SHP77 treated with DMSO at 0.1 percent for 48 hours (cell line): ENCODE measurements at places on chromosomes 12 and 14.
A peak's percentile ranks its signal among the peaks of the same experiment; 100 is the strongest.

- DNase-seq = no peak
These were observed 52.0 kb downstream of the NAV3 start for GRCh38 chr12:77882709-77883108.

- DNase-seq = peak; percentile 66
These were observed 111.9 kb downstream of the LRFN5 start for GRCh38 chr14:41718477-41719166.

GRCh38 chr12:120639771-120640721, at the start of gene CABP1:
TSS of gene CABP1 (plus strand) at chr12:120640626. CDS start at chr12:120640686, 60 bp downstream.
- no peak for DNase-seq

DNA sequence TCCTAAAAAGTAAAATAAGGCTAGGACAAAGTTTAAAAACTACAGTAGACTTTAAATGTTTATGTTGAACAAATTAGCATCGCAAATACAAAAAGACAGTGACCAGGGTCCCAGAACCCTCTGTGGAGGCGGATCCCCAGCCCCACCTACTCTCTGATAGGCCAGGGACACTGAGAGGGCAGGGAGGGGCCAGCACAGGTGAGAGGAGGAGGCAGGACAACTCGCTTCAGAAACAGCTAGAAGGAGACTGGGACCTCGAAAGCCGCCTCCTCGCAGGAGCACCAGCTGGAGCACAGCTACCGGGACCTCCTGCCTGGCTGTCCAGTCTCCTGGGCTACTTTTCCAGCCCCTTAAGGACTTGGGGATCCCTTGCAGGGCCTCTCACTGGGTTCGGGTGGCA, 992 bp downstream of the DNAH10 start:
- DNase-seq = no peak

DNA sequence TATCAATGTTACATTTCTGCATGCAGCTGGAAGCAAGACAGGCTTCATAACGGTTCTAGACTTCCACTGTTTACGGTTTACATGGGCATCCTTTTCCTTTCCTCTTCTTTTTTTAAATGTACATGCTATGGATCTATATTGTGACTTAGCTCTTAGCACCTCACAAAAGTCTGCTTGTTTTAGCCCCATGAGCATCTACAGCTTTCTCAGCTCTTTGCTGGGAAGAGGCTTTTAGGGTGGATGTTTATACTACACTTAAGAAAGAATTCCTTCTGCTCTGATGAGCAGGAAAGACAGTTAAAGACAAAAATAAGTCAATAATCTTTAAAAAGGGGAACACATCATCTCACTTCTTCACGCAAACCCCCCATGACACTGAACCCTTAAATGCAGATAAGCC, 51.4 kb downstream of the KICS2 start:
- no peak for DNase-seq

DNA sequence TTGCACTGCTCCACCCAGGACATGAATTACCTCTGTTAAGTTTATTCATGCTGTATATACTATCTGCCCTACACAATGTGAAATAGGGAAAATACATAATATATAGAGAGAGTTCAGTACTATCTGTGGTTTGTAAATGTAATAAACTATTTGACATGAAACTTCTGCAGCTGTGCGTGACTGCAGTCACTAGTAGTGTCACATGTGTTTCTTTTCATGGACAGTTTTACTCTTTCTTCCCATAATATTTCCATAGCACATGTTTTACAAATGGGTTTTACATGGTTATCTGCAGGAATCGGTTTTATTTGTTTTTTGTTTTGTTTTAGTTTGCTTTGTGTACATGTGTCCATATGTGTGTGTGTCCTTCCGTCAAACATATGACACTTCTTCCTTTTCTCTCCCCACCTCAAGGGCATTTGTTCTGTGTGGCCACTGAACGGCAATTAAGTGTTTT, 1644.1 kb upstream of the FLRT2 start:
- DNase-seq = no peak

DNA sequence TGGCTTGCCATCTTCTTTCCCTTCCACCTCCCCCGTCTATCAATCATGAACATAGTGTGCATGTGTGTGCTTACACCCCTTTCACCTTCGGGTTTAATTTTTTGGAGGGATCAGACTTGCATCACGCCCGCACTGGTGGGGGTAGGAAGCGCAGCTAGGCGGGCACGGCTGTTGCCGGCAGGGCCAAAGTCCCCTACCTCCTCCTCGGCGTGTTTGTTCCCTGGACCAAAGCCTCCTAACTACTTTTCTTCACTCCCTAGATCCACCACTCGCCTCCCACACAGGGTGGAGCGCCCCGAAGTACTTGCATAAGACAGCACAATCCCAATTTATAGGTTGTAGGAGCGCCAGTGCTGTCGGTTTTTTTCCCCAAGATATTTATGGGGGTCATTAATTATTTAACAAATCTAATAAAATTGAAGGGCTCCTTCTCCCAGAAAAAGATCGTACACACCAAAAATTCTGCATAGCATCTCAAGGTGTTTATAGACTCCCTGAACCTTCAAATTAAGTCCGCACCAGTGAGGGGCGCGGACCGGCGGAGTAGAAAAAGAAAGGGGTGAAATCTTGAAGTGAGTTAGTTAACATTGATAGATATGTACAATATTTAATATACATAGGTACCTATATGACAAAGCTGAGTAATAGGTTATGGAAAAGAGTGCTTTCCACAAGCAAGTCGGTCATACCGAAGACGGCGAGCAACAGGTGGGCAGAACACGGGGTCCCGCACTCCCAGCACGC, 717 bp downstream of the PKP2 start:
- DNase-seq = no peak

DNA sequence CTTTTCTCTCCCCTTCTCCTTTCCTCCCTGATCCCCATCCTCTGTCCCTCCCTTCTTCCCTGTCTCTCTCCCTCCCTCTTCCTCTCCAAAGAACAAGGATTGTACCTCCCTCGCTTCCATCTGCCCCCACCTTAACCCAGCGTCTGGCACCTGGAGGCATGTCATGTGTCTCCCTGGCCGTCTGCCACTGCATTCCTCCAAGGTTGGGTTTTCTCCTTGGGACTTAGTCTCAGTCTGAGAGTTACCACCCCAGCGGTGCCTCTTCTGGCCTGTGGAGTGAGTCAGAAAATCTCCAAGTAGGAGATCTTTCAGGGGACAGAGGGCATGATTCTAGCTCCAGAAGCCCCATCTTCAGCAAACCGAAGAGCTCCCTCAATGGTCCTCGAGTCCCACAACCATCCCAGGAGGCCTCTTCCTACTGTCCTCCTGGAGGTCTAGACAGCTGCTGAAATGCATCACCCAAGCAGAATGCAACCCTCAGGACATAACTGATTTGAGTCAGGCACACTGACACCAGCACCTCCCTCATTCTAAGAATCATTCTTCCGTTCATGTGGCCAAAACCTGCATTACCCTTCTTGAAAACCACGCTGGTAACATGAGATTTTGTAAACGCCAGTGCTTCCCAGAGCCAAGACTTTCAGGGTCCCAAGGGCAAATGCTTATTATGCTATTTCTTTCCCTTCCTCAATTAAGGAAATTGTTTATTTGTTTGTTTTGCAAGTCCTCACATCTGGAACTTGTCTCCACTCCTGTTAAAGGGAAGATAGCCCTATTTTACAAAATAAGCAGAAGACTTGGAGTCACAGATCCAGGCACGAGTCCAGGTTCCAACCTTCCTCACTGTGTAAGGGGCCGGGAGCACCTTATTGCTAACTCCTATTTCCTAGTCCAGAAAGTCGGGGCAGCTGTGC, 463.2 kb downstream of the BCL11B start:
- no peak for DNase-seq

DNA sequence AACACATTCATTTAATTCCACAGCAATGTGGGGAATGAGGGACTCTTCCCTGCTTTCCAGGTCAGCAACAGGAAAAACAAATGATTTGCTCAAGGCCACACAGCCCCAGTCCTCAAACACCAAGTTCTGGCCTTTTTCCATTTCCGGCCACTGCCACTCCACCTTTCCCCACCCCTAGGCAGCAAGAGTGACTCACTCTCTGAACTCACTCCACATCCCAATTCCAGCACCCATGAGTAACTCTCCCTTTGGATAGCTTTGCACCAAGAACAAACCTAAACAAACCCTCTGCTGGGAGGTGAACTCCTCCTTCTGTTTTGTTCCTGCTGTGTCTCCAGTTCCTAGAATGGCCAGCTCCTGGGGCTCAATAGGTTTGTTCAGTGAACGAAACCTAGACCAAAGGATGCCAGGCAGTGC, 30.4 kb upstream of the PLEKHG6 start:
- no peak for DNase-seq

DNA sequence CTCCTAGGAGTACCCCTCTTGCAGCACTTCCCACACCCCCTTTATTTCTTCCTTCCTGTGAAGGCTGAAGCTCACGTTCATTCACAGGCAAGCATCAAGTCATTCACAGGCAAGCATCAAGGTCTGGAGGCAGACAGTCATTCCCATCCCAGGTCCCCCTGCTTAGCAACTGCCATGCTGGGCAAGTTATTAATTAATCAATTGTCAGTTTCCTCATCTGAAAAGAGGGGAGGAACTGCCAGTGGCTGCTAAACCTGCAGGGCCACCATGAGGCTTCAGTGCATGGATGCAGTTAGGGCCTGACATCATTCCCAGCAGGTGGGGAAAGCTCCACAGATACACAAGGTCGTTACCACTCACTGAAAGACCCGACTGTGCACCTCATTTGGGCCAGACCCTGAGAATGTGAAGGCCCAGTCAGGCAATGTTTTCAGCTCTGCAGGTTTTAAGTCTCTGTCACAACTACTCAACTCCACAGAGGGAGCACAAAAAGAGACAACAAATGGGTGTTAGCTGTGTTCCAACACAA, 85.0 kb upstream of the GPR68 start:
- DNase-seq = no peak

GRCh38 chr14:62301911-62302310, 539.7 kb downstream of the SNAPC1 start:
- no peak for DNase-seq

- DNase-seq = no peak
These were observed 3.0 kb upstream of the PLXNC1 start for GRCh38 chr12:94145191-94145983.

DNA sequence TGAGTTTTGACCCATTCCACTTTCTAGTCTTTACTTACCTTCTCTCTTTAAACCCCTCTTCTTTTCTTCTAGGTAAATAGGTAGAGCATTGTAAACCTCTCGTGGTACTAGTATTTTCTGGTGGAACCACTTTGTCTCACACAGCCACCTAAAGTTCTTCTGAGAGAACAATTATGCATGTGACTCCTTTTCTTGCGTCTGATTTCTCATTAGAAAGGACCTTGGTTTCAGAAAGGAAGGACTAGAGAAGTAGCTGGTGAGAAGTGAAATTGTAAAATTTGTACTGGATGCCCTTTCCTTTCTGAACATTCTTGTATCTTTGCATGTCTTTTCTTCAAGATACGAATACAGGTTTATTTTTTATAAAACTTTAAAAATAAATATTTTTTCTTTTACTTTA, 99.0 kb downstream of the NUBPL start:
- DNase-seq = no peak

- DNase-seq = no peak
These were observed 7.0 kb upstream of the UBC start for GRCh38 chr12:124921200-124922031.

GRCh38 chr14:92108345-92109254, 2.2 kb upstream of the ATXN3 start:
- no peak for DNase-seq

DNA sequence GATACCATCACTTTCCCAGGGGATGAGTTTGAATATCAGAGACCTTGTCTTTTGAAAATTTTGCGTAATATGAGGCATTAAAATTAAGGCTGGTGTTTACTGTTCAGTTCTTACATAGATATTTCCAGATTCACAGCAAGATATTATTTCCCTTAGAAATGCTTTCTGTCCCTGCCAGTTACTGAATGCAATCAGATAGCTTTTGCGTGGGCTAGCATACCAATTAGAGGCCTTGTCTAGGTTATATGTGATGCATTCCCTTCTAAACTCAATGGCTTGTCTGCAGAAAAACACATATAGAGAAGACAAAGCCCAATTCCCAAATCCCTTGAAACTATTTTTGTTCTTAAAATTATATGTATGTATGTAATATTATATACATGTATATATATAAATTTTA, 167.8 kb downstream of the RMST start:
- no peak for DNase-seq

DNA sequence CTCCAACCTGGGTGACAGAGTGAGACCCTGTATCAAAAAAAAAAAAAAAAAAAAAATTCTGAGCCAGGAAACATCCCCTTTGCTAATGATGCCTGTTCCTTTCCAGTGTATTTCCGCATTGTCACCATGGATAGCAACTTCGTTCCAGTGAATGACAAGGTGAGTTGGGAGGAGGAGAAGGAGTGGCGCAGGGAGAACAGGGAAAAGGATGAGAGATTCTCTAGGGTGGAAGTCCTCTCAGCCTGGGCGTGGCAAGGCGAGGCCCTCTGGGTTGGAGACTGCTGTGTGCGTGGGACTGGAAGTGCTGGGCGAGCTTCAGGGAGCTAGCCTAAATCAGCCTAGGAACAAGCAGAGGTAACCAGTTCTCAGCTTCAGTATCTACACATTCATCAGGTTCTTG, 7.2 kb downstream of the A2ML1 start:
- no peak for DNase-seq
